ENCODE measurements at places on chromosomes 16 and 17.

- DNase-seq = no peak
These were observed 65.7 kb downstream of the BANP start for GRCh38 chr16:88016964-88017363.

DNA sequence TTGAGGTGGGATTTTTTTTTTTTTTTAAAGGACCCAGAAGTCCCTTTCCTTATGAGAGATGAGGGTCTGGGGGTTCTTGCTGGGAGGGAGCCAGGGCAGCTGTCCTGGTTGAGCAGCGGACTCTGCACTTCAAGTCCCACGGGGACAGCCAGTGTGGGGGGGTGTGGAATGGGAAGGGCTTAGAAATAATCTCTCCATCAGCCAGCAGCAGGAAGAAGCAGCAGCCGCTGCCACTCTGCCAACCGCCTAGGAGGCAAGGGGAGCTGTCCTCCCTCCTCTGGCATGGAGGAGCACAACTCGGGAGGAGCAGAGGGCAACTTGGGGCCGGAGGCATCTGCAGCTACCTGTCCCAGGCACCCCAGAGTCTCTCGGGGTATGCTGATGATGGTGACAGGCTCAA, at the start of gene KCNG4:
Gene KCNG4 (minus strand): TSS at position 104 of the 400 bp plus-strand sequence. CDS start 2,527 bp downstream, outside the sequence.
- DNase-seq = no peak

GRCh38 chr17:7862692-7863437, 5.1 kb downstream of the CYB5D1 start:
- DNase-seq = peak; percentile 48

- DNase-seq = no peak
These were observed 463.6 kb downstream of the HAPSTR1 start for GRCh38 chr16:9555051-9555450.

DNA sequence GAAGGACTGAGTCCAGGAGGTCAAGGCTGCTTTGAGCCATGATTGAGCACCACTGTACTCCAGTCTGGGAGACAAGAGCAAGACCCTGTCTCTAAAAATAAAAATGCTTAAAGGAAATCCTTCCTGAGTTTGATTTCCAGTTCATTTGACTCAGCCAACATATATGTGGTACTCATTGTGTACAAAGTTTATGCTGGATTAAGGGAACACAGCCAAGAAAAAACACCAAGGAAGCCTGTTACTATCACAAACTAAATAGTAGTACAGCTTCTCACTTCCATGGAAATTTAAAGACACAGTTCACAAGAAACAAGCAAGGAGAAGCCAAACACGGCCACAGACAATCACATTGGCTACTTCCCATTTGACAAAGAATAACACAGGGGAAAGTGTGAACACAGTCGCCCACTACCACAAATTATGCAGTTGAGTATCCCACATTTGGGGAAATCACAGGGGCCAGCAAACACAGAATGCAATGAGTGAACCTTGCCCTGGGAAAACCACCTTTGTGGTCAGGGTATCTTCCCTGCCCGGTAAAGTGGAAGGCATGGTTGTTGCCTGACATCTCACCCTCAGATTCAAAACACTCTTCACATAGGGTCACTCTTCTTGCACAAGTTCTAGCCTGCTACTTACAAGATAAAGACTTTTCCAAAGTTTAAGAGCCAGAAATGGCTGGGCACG, 14.5 kb downstream of the TEX14 start:
- no peak for DNase-seq

- no peak for DNase-seq
These were observed 35.4 kb downstream of the SPAG9 start for GRCh38 chr17:51085150-51085805.

DNA sequence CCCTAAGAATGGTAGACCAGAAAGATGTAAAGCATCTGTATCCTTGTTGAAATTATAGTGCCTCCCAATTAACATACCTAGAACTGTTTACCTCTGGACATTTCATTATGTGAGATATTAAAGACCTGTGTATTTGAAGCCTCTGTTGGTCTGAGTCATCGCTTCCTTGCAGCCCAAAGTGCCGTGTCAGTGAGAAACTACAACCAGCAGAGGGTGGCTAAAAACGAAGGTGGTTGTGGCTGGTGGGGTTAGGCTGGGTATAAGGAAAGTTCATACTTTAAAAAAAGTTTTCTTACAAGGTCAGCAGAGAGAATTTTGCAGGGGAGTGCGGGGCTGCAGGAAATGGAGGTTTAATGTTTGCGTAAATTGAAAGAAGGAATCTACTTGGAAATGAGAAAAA, 290.7 kb downstream of the TMEM114 start:
- no peak for DNase-seq

GRCh38 chr17:71334048-71334751, 786.6 kb upstream of the SOX9 start:
- no peak for DNase-seq

DNA sequence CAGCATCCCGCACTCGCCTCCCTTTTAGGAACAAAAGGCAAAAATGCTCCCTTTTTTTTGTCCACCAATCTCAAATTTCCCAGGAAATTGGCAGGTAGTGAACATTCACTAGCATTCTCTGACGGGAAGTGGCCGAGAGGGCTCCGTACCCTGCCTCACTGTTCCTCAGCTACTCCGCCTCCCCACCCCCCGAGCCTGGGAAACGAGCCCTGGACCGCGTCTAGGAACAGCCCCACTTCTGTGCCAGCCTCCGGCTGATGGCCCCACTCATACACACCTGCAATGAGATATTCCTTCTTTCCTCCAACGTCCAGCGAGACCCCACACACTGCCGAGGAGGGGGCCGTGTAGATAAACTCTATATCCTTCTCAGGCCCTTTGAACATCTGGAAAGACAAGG, 30.0 kb upstream of the USP36 start:
- no peak for DNase-seq

- DNase-seq = peak; percentile 95
These were observed 27.8 kb downstream of the TK2 start for GRCh38 chr16:66521951-66522771.

GRCh38 chr17:30232824-30233427, 2.6 kb downstream of the SLC6A4 start:
- DNase-seq = no peak
